ENCODE measurements at places on chromosomes 11 and 22. TPM values are rescaled to one million over a fixed set of nuclear protein-coding genes. Genes with fewer than 3 reads are reported as not detected.

The FOSL1 gene
- total RNA-seq, result 3.4 TPM

The CBLIF gene
- not detected for total RNA-seq

The APOA1 gene
- not detected for total RNA-seq

The OR5P2 gene
- 0.91 TPM for total RNA-seq

The MS4A15 gene
- not detected for total RNA-seq

DNA sequence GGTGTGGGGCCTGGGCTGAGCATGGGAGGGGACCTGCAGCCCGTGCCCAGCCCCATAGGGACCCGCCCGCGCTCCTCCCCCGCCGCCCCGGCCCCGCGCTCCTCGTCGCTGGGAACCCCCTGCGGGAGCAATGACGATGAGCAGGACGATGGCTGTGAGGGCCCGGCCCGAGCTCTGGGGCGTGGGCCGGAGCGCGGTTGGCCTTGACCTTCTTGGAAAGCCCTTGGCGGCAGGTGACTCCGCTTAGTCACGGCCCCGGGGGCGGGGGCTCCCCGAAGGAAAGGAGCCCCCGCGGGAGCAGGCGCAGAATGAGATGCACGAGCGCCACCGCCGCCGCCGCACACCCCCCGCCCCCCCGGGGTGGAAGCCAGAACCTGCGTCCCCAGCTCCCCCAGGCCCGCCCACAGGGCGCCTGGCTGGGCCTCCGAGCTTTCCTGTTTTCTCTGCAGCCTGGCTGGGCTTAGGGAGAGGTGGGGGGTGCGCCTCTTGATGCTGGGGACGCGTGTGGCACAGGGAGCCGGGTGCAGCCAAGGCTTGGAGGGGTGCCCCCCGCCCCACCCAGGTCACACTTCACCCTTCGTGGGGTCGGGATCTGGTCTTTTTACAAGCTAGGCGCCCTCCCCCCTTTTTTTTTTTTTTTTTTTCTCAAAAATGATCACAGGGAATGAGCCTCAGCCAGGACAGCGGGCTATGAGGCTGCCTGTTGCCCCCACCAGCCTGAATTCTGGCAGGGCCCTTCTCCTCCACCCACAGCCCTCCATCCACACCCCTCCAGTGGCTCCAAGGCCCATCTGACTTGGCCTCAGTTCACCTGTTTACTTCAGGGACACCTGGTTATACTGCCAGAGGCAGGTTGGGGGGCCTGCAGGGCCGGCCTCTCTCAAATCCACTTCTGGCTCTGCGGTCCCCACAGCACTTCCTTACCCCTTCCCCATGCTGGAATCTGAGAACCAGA is 17.9 kb downstream of the CRELD2 start:
- DNase-seq, result peak; percentile 80

- no peak for DNase-seq
Measured at GRCh38 chr11:61820174-61820573, 3.4 kb upstream of the FADS1 start.

DNA sequence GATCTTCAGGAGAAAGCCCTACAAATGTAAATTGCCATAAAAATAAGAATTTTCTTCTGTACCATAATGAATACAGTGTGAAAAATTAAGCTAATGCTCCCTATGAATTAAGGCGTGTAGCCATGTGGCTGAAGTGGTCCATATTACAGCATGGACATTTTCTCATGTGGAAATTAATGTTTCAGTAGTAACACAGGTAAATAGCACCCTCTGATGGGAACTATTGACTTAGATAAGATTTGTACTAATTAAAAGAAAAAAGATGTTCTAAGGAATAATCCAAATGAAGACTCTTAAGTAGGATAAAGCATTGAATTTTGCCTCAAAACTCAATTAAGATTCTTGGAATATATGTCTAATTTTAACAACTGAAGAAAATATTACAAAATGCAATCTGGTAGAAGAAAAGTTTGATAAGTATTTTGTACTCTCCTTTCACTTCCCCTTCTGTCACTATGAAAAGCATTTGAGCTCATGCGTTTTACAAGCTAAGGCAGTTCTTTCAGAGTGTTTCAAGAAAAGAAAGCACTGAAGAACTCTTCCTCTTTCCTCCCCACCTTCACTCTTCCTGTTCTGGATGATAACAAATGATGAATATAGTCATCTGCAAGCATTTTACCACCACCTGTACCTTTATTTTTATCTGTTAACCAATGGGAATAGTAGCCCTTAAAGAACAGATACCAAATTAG is 9.9 kb upstream of the OR8D2 start:
- DNase-seq, result no peak

GRCh38 chr11:111472228-111472627 is 40.0 kb downstream of the BTG4 start:
- DNase-seq, result no peak

DNA sequence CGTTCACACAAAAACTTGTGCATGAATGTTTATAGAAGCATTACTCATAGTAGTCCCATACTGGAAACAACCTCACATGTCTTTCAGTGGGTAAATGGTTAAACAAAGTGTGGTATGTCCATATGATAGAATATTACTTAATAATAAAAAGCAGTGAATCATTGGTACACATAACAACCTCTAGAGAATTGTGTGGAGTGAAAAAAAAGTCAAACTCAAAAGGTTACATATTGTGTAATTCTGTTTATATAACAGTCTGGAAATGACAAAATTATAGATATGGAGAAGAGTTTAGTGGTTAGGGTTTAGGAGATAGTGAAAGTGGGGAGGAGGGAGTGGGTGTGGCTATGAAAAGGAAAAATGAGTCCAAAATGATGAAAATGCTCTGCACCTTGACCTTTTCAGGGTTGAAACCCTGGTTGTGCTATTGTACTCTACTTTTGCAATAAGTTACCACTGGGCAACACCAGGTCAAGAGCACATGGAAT is 243.4 kb upstream of the DDI1 start:
- no peak for DNase-seq

DNA sequence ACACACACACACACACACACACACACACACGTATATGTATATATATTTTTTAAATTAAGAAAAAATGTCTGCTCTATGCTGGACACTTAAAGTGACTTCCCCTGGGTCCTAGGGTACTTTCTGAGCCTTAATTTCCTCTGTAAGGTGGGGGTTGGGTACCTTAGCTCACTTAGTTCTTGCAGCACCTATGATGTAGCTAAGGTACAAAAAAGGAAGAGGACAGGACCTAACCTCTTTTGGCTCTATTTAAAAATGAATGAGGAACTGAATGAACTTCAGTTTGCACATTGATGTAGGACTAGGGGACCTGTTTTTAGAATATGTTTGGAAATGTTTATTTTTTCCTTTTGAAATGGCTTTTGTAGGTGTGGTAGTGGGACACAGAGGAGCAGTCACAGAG is 11.1 kb downstream of the SREBF2 start:
- DNase-seq, result no peak

DNA sequence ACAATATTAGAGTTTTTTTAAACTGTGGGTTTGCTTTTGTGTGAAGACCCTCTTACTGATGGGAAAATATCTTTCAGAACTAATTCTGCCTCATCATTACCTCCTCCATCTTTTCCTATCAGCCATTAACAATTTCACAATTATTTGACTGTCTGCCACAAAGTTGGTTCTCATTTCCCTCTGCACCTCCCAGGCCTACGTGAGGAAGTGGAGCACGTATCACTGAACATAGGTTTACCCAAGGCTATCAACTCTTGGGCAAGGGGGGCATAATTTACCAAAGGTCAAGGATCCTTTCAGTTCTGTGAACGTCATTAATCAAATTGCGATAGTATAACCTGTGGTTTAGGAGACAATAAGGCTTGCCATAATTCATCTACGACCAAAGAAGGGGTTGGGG is 60.0 kb downstream of the LIF start:
- DNase-seq, result no peak

DNA sequence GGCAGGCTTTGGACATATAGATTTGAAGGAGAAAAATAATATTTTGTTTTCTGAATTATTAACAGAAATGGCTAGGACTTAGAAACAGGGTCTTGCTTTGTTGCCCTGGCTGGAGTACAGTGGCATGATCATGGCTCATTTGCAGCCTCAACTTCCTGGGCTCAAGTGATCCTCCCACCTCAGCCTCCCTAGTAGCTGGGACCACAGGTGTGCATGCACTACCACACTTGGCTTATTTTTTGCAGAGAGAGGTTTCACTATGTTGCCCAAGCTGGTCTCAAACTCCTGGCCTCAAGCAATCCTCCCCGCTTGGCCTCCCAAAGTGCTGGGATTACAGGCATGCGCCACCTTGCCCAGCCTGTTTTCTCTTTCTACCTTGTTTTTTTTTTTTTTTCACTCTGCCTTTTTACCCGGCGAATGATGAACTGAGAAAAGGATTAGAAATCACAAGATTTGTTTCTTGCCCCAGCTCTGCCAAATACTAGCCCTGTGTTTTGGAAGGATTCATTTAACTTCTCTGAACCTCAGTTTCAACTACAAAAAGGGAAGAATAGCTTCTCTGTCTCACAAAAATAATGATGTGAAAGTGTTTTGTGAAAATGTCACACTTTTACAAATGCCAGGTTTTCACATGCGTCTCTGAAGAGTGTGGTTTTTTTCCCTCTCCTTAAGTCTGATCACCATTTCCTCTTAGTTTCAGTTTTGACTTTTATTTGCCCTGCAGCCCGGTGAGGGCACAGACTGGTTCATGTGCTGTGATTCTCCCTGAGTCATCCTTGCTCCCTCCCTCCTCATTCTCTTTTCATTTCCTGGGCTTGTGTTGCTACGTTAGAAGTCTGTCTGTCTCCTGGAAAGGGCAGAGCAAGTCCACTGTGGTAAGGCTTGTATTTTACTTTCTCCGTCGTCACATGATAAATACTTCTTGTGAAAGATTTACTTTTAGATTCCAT is 67.7 kb downstream of the BCL2L13 start:
- DNase-seq, result peak; percentile 68

- no peak for DNase-seq
Measured at GRCh38 chr11:83613767-83614121, 327.6 kb upstream of the CCDC90B start.

DNA sequence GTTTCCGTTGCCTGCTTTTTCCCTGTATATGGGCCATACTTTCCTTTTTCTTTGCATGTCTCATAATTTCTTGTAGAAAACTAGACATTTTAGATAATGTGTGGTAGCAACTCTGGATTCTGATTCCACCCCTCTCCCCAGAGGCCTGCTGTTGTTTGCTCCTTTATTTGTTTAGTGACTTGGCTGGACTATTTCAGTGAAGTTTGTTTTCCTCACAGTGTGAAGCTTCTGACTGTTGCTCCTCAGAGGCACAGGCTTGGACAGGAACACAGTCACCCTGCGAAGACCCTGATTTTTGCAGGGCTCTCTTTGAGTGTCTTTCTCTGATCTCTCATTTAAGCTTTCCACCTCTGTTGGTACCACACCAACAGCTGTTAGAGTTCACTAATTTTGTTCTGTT is 72.5 kb downstream of the SWAP70 start:
- no peak for DNase-seq

- DNase-seq, result no peak
Measured at GRCh38 chr11:3134651-3135480, 30.2 kb downstream of the OSBPL5 start.

- DNase-seq, result no peak
Measured at GRCh38 chr11:65617136-65617850, 1.7 kb downstream of the PCNX3 start.

- no peak for DNase-seq
Measured at GRCh38 chr11:21082853-21083252, 413.5 kb downstream of the NELL1 start.

- no peak for DNase-seq
Measured at GRCh38 chr11:117179048-117179999, 781 bp downstream of the SIDT2 start.

DNA sequence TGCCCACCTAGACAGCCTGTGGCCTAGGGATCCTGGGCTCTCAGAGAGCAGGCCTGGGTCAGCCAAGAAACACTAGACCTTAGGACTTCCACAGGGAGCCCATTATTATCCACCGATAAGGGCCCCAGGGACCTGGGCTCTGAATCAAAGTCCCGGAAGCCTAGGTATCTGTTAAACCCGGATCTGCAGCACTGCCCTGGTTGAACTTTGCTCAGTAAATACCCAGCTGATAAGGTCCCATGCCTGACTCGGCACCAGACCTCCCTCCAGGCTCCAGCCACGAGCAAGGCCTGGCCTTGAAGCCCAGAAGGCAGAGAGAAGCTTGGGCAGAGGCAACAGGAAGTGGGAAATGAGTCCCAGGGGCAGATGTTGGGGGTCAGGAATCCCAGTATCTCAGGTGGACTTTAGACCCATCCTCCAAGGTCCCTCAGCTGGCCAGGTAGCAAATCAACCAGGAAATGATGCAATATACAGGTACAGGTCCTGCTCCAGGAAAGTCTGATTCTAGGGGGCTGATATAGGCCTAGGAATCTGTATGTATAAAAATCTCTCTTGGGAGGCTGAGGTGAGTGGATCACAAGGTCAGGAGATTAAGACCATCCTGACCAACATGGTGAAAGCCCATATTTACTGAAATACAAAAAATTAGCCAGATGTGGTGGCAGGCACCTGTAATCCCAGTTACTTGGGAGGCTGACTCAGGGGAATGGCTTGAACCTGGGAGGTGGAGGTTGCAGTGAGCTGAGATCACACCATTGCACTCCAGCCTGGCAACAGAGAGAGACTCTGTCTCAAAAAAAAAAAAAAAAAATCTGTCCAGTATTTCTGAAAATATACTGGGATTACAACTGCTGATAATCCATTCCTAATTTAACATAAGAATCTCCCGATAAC is 18.7 kb downstream of the POU2AF1 start:
- no peak for DNase-seq

DNA sequence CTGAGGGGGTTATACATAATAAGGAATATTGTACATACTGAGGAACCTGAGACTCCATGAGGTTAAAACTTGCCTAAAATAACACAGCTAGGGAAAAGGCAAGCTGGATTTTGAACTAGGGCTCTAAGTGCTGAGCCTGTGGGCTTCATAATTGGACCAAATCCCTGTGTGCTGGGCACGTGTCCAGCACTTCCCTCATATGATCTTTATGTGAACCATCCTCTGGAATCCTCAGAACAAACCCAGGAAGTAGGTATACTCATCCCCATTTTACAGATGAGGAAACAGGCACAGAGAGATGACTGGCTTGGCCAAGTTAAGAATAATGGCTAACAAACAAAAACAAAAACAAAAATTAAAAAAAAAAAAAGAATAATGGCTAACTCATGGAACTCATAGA is 14.9 kb downstream of the RTN4RL2 start:
- DNase-seq, result no peak

GRCh38 chr11:579830-580601 is 3.7 kb downstream of the PHRF1 start:
- no peak for DNase-seq

DNA sequence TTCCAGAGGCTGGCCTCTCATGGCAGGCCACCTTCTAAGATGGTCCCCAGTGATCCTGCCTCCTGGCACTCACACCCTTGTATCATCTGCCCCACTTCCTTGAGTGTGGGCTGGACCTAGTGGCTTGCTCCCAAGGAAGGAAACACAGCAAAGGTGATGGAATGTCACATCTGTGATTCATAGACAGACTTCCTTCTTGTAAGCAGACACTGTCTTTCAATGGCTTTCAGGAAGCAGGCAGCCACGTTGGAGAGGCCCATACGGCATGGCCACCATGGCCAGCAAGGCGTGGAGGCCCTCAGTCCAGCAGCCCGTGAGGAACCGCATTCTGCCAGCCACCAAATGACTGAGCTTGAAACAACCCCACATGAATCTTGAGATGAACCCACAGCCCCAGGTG is 11.3 kb downstream of the LMO1 start:
- no peak for DNase-seq

- no peak for DNase-seq
Measured at GRCh38 chr11:125494031-125494360, 2.1 kb downstream of the FEZ1 start.

- no peak for DNase-seq
Measured at GRCh38 chr11:2316169-2316962, 14.6 kb downstream of the TSPAN32 start.

GRCh38 chr11:122307476-122308035 is 191.5 kb upstream of the BLID start:
- DNase-seq, result no peak
